ENCODE measurements at places on chromosomes 2 and 18. TPM values are rescaled to one million over a fixed set of nuclear protein-coding genes. Genes with fewer than 3 reads are reported as not detected.
A peak's percentile ranks its signal among the peaks of the same experiment; 100 is the strongest.

Gene TEX44
- total RNA-seq = not detected

Gene ALLC
- total RNA-seq = not detected

Gene KCTD18
- 31.7 TPM for total RNA-seq

Gene DIPK1C
- total RNA-seq = not detected

Gene UXS1
- total RNA-seq = 49.1 TPM

Gene AOX1
- 56.1 TPM for total RNA-seq

Gene APCDD1
- 75.8 TPM for total RNA-seq

Gene TXNDC2
- total RNA-seq = 0.35 TPM

- H3K27ac ChIP-seq = peak overlapping the region; percentile 14
- peaks cover 11% of the 10 kb centered on the region for H3K4me1 ChIP-seq
- no peaks in the 10 kb centered on the region for H3K36me3 ChIP-seq
- no peak for DNase-seq
- H3K4me3 ChIP-seq = peak overlapping the region; percentile 31
- no peaks in the 10 kb centered on the region for H3K27me3 ChIP-seq
Measured at GRCh38 chr2:197286805-197287595, 23.6 kb downstream of the ANKRD44 start.

- no peak overlapping the region for H3K4me3 ChIP-seq
- H3K4me1 ChIP-seq = no peaks in the 10 kb centered on the region
Measured at GRCh38 chr2:1598800-1599199, 145.5 kb downstream of the PXDN start.

DNA sequence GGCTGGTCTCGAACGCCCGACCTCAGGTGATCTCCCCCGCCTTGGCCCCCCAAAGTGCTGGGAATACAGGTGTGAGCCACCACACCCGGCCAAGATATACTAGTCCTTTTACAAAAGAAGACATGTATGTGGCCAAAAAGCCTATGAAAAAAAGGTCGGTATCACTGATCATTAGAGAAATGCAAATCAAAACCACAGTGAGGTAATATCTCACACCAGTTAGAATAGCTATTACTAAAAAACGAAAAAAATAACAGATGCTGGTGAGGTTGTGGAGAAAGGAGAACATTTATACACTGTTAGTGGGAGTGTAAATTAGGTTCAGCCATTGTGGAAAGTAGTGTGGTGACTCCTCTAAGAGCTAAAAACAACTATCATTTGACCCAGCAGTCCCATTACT is 26.4 kb downstream of the KLHL23 start:
- H3K4me3 ChIP-seq = no peak overlapping the region
- no peaks in the 10 kb centered on the region for H3K27me3 ChIP-seq
- H3K36me3 ChIP-seq = no peaks in the 10 kb centered on the region
- no peaks in the 10 kb centered on the region for H3K4me1 ChIP-seq
- DNase-seq = no peak

DNA sequence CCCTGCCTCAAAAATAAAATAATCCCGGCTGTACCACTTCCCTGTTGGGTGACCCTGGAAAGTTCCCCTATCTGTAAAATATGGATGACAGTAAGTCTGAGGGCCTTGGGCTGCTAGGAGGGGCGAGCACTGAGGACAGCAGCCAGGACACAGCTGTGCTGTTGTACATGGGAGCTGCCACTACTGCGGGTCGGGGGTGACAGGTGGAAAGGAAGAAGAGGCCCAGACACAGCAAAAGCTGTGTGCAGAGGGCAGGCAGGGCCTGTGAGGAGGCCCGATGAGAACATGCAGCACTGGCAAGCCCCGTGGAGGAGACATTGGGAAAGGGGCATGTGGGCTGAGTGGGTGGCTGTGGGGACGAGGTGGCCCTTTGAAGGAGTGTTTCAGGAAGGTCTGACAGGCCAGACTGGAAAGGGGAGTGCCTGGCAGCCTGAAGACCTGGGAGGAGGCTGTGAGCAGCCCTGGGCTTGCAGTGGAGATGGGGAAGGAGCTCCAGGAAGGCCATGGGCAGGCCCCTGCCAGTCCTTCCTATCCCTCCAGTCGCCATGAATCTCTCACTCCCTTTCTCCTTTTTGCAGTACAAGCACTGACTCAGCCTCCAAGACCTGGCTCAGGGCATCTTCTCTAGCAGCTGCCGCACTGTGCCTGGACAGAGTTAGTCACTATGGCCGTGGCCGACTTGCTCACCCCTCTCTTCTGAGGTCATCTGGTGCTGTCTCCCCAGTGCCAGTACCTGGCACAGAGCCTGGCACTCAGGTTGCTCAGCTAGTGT is 28.9 kb upstream of the SEMA4C start:
- peak; percentile 28 for DNase-seq
- H3K27ac ChIP-seq = peak overlapping the region; percentile 17
- no peaks in the 10 kb centered on the region for H3K36me3 ChIP-seq

DNA sequence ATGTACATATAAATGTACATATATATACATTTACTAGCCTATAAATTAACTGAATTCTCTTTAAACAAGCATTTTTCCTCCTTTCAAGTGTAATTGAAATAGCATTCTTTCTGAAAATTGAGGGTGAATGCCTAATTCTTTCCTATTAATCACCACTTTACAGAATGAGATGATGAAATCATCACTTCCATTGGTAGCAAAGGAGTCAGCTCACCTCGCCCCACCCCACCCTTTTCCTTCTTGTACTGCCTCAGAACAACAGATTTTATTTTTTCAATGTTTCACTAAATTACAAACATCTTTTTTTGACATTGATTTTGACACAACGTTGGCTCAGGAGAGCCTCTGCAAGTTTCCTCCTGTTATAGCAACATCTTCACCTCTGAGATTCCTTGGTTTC is 181.9 kb upstream of the CDH7 start:
- H3K4me1 ChIP-seq = no peaks in the 10 kb centered on the region
- no peak overlapping the region for H3K27ac ChIP-seq
- DNase-seq = no peak
- no peaks in the 10 kb centered on the region for H3K27me3 ChIP-seq
- no peak overlapping the region for H3K4me3 ChIP-seq

DNA sequence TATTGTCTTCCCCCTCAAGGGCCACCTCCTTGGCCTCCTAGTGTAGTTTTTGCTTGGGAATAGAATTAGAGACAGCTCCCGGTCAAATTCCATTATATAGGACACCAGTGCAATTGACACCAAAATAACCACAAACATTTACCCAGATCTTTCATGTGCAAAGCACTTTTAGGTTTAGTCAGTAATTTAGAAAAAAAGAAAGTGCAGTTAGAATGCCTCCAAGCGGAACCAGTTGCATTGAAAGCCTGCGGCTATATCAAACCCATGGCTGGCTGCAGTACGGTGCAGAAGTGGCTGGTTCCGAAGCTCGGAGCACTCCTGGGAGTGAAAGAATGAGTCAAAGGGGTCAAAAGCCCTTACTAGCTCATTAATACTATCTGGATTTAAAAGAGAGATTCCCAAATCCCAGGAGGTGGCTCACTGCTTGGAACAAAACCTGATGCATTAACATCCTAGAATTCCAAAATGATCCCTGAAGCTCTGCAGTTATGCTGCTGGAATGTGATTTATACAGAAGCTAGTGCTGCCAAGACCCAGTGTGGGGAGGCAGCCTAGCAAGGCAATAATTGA is 432.2 kb upstream of the KLHL29 start:
- no peak overlapping the region for H3K27ac ChIP-seq
- H3K4me1 ChIP-seq = no peaks in the 10 kb centered on the region
- no peaks in the 10 kb centered on the region for H3K36me3 ChIP-seq

GRCh38 chr2:229641676-229642075 is 72.7 kb downstream of the DNER start:
- no peak overlapping the region for H3K4me3 ChIP-seq
- H3K27me3 ChIP-seq = no peaks in the 10 kb centered on the region
- no peak for DNase-seq
- H3K4me1 ChIP-seq = no peaks in the 10 kb centered on the region

DNA sequence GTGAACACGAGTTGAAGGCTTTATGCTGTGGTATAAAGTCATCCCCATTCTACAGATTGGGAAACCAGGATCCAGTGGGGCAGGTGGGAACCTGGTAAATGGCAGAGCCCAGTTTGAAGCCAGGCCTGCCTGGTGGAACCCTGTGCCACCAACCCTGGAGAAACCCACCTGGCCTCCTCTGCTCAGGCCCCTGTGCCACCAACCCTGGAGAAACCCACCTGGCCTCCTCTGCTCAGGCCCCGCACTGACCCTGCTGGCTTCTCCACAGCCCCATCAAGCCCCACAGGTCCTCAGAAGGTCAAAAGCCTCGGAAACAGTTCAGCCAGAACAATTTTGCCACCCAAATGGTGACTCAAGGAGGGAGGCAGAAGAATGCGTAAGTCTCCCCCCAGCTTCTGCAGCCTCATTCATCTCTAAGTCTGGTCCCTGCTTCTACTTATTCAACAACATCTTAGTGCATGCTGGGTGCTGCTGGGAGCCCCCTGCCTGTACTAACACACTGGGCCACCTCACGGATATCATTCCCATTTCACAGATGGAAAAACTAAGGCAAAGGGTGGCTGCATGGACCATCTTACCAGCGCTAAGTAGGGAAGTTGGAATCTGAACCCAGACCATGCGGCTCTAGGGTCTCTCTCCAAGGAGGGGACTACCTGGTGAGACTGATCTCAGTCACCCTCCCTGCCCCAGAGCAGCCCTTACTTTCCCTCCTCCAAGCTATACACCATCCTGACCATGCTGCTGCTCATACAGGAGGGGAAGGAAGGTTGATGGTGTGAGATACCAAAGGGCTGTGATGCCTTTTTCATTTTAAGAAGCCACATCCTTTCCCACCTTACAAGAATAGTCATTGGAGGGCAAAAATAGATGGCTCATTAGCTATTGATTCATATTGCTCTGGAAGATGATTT is 93.7 kb upstream of the ID2 start:
- no peaks in the 10 kb centered on the region for H3K36me3 ChIP-seq
- no peaks in the 10 kb centered on the region for H3K4me1 ChIP-seq
- no peak for DNase-seq
- no peaks in the 10 kb centered on the region for H3K27me3 ChIP-seq

GRCh38 chr18:9971313-9971920 is 57.6 kb downstream of the VAPA start:
- no peaks in the 10 kb centered on the region for H3K36me3 ChIP-seq
- H3K4me1 ChIP-seq = no peaks in the 10 kb centered on the region
- DNase-seq = peak; percentile 39
- H3K4me3 ChIP-seq = no peak overlapping the region
- no peak overlapping the region for H3K27ac ChIP-seq

- DNase-seq = no peak
- H3K36me3 ChIP-seq = no peaks in the 10 kb centered on the region
- H3K4me1 ChIP-seq = peaks cover 10% of the 10 kb centered on the region
- no peak overlapping the region for H3K4me3 ChIP-seq
- peak overlapping the region; percentile 67 for H3K27ac ChIP-seq
Measured at GRCh38 chr2:226611944-226612318, 187.7 kb downstream of the IRS1 start.

Measured in thoracic aorta (tissue), 2 donors.